ENCODE measurements at places on chromosomes 11 and 22. TPM values are rescaled to one million over a fixed set of nuclear protein-coding genes. Genes with fewer than 3 reads are reported as not detected.

DNA sequence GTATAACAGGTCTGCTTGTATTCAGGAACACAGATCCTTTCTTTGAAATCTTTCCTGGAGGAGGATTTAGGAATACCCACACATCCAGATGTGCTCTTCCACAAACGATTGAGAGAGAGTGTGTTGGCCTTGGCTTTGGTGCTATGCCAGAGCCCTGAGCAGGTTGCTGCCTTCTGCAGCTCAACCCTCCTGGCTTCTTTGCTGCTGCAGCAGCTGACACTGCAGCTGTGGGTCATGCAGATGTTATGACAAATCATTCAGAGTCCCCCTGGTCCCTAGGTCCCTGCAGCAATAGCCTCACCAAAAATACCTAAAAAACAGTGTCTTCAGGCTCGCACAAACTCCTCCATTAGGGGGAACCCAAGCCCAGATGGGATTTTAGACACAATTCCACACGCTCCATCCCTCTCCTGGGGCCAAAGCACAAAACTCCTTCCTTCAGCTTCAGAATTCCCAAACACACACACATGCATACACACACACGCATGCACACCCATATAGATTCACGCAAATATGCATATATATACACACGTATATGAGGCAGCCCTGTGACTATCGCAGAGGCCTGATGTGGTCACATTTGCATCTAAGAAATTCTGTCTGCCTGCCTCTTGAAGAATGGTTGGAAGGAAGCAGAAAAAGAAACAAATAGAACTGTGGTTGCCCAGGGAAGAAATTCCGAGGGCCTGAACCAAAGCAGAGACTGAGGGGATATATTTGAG is 35.4 kb downstream of the SLN start:
- no peak for DNase-seq

KRTAP5-2 gene
- not detected for total RNA-seq

DNA sequence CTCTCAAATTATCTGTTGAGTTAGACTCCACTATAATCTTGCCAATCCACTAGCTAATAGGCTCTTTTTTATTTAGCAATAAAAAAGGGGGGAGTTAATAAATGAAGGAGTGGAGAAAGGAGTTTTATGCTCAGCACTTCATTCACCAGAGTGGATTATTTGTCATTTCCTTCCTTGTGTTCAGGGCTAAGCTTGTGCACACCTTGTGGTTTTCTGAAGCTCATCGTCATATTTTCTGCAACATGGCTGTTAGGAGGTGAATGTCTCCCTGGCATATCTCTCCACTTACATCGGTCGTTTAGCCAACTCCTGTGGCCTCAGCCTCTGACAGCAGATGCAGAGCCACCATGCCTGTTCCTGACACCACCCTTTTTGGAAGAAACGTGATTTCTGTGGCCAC is 83.9 kb upstream of the MTNR1B start:
- peak; percentile 60 for DNase-seq

CHRNA10 gene
- 0.42 TPM for total RNA-seq
